ENCODE measurements at places on chromosomes 4 and X.

DNA sequence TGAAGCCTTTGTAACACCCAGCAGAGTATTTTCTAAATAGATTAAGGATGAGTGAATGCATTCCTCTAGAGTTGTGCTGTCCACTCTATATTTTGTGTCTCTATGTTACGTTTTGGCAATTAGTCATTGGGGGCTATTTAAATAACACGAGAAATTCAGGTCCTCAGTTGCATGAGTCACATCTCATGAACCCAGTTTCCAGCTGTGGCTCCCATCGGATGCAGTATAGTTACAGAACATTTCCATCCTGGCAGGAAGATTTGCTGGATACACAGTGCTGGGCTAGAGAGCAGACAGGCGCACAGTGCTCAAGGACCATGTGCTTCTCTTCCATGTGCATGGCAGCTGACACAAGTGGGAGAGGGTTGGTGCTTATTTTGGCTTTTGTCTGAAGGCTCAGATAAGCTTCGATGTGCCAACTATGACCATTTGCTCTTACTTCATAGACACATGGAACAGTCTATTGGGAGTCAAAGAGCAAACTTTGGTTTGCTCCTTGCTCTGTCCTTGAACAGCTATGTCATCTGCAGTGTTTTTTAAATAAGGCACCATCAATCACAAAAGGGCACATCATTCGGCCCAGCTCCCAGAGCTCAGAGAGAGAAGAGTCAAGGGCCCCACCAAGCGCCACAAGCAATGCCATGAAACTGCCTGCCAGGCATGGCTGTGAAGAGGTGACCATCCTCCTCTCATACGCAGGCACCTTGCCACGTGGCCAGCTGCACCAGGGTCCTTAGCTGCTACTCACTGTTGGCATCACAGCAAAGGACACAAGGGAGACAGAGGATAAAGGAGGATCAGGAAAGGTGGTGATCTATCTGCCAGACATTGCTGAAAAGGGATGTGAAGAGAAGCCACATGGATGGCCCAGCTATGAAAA lies 8.1 kb upstream of the STS start:
- peak; percentile 80 for DNase-seq

DNA sequence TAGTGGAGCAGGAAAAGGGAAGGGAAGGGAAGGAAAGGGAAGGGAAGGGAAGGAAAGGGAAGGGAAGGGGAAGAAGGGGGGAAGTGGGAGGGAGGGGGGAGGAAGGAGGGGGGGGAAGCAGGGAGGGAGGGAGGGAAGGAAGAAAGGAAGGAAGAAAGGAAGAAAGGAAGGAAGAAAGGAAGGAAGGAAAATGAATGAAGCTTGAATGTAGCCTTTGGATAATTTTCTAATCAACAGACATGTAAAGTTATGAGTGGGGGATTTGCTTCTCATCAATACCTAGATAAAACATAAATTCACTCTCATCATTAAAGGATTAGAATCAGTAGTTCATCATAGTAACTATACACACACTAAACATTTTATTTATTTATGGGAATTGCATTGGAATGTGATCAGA lies 446.9 kb upstream of the FAM241A start:
- DNase-seq, result no peak

DNA sequence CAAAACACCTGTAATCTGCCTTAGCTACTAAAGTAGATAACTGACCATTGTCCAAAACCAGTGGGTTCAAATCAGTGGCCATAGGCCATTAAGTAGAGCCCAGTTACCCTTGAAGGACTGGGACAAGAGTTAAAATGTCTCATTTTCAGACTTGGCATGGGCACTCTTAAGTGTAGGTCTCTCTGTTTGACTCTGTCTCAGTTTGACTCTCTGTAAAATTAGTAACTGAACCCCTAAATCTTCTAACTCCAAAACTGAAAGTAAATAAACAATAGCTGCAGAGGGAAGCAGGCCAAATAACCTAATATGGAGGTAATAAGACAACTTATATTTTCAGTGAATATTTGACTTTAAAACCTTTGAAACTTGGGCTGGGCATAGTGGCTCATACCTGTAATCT lies 89.1 kb downstream of the SLC16A2 start:
- DNase-seq, result no peak

- no peak for DNase-seq
Observed at GRCh38 chrX:130606425-130606824, 204.6 kb downstream of the RBMX2 start.

GRCh38 chr4:48047421-48047844 lies 30.9 kb downstream of the NIPAL1 start:
- DNase-seq, result no peak
